Stimulated activated CD4-positive, alpha-beta T cell treated with anti-CD3 and anti-CD28 coated beads, Interleukin-15, amount 100 ng/mL, for 1 hour (primary cell): ENCODE measurements at places on chromosomes 3 and 15.

DNA sequence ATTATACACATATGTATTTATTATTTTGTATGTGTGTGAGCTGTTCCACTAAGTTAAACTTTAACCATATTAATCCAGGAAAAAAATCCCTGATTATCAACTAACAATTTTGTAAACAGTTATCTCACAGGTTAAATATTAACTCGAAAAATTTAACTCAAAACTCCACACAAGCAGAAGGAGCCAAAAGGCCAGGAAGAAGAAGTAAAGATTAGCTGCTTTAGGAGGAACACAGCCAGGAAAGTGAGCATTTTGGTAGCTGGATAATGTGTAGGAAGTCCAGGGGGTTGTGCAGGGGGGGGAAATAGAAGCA is 425.0 kb downstream of the TIGIT start:
- no peak for DNase-seq

- no peak for DNase-seq
Observed at GRCh38 chr3:25214034-25214433, 214.0 kb upstream of the RARB start.

DNA sequence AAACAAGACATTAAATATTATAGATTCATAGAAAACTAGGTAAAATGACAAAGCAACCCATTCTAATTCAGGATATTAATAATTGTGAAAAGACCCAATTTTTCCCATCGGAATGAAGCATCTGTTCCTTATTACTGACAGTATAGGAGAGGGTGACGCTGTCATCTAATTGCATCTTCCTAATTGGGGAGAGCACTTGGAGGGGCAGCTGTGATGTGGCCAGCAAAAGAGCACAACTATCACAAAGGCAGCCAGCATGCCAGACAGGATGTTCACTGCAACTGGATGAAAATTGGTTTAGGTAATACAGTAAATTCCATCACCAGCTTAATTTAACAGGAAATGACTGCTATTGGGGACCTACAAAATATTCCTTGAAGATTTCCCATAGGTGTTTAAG is 21.9 kb upstream of the MINAR1 start:
- no peak for DNase-seq

DNA sequence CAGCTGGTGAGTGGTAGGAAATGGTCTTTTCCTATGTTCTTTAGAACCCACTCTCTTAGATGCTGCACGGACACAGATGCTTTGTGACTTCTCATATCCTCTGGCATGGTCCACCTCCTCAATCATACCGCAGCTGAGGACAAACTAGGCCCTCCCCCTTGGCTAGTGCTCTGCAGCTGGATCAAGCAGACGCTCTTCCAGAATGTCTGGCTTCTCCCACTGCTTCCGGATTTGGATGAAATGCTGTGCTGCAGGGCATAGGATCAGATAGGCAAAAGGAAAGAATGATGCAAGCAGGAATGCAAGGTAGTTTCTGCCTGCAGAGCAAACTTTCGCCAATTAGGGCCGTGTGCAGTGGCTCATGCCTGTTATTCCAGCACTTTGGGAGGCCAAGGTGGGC is 75.7 kb upstream of the SLC4A7 start:
- no peak for DNase-seq

DNA sequence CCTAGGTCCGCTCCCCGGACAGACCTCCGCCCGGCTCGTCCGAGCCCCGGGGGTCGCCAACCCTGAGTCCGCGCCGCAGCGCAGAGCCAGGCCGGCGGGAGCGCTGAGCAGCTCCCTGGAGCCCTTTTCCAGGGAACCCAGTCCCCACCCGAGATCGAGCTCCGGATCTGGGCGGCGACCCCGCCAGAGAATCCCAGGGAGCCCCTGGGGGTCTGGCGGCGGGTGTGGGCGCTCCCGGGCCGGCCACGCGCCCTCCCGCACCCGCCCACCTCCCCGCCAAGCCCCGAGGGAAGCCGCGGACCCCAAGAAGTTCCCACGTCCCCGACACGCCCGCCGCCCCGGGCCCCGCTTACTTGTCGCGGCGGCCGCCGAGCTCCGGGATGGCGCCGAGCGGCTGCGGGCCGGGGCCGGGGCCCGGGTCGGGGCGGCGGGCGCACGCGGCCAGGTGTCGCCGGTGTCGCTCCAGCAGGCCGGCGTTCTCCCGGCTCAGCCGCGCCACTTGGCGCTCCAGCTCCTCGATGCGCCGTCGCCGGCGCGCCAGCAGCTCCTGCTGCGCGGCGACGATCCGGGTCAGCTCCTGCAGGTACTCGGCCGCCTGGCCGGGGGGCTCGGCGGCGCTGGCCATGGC is 137.7 kb downstream of the NUP210 start:
- DNase-seq: peak; percentile 5

GRCh38 chr15:64430000-64430735 is 30.2 kb upstream of the ZNF609 start:
- peak; percentile 6 for DNase-seq

GRCh38 chr3:154952553-154952952 is 127.6 kb upstream of the MME start:
- no peak for DNase-seq

GRCh38 chr3:170740726-170741591 is 129.0 kb downstream of the RPL22L1 start:
- no peak for DNase-seq

- DNase-seq: no peak
Observed at GRCh38 chr3:17745301-17745700, 2.9 kb upstream of the TBC1D5 start.

DNA sequence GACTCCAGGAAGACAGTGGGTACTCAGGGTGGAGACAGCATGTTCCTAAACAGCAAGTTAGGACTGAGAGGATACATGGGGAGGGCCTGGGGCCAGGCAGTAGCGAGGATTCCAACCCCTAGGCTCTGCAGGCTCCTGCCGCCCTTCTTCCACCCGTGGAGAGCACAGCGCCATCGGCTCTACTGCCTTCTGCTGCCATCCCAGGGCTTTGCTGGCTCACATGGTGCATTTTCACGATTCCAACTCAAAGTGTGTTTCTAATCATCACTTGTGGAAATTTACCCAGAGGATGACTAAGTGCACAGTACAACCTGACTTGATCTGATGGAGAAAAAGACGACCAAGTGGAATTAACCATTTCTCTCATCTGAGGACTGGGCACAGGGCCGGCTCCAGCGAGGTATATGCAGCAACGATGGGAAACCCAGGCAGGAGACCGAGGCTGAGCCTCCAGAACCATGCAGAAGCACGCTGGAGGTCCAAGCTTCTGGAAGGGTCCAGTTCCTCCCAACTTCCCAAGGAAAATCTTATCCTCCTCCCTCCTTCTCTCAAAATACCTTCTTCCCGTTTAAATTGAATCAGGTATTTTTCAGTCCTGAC is 104.6 kb downstream of the LRIG1 start:
- no peak for DNase-seq

- DNase-seq: no peak
Observed at GRCh38 chr3:140298569-140299070, 363.6 kb downstream of the CLSTN2 start.

DNA sequence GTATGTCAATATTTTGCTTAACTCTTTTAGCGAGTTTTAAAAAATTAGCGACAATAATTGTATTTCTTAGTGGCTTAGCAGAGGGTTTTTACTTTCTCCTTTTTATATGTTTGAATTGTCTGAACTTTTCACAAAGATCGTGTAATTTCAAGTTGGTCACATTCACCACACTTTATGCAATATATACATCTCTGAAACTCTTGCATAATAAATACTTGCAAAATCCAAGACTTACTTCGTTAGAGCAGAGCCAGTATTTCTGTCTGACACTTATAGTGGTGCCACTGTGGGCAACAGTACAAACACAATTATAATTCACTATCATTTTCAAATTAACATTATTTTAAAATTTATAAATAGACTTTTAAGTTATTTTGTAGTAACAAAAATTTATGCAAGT is 62.0 kb downstream of the SUCNR1 start:
- no peak for DNase-seq

DNA sequence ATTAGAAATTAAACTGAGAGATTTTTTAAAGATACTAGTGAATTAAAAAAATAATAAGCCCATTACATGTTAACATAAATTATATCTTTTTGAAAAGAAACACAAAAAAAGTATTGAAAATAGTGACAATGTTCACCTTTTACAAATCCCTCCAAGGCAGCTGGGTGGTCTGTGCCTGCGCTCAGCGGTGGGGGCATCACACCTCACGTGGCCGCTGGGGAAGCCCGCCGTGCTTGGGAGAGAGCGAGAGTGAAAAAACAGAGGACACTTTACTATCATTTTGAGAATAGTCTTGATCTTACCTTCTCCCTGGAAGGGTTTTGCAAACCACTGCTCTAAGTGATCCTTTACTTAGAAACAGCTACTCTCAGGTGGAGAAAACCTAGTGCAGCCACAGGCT is 76.9 kb downstream of the CRTC3 start:
- no peak for DNase-seq

GRCh38 chr3:112579697-112580096 is 17.9 kb downstream of the SLC35A5 start:
- DNase-seq: no peak

DNA sequence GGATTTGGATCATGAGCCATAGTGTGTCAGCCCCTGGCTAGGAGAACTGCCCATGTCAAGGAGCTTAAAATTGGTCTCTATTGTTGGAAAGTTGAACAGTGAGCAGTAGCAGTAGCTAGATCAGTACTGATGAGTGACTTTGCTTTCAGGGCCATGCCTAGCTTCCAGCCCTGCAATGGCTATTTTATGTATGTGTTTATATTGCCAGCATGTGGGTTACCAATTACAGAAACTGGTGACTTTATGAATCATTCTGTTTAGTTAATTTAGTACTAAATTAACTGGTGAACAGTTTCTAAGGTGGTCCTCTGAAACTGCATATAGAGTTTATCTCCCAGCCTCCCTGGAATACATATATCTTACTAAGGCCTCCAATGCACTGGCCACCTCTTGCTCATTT is 908.1 kb upstream of the ALCAM start:
- DNase-seq: no peak

DNA sequence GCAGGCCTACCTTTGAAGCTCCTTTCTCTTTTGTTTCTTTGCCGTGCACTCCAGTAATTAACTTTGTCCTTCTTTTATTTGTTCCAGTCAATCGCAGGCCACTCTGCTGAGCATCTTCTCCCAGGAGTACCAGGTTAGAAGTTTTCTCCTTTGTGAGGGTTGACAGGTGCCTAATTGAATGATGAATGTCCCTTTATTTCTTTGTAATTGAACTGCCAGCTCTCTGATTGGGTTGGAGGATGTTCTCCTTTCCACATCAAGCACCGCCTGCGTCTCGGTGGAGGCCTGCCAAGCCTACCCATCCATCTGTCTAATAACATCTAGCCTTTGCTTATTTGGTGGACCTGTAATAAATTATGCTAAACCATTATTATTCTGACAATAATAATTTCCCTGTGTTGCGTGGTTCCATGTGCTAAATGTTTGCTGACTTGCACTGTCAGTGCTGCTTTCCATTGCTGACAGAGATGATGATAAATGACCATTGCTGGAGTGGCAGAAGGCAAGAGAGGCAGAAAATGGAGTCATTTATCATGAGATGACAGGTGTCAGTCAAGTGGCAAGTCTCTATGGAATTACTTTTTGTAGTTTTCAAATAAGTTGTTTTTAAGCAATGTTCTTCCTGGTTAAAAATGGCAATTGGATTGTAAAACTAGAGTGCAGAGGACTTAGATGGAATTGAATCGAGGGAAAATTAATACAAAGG is 64.9 kb downstream of the CDIN1 start:
- no peak for DNase-seq

DNA sequence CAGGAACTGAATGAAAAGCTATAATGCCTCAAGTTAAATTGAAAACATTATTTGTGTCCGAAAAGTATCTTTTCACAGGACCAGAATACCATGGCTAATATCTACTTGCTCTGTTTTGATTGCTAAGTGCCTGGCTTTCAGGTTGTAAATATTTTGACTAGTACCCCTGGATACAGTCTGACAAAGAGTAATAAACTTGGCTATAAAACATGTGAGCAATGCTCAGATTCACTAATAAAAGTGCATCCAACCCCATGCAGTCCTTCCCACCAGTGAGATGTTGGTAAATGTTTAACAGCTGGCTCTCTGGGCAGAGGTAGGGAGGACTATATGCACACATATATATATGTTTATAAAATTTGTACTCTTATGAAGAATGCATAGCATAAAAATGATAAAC is 281.8 kb upstream of the TGFBR2 start:
- DNase-seq: no peak

DNA sequence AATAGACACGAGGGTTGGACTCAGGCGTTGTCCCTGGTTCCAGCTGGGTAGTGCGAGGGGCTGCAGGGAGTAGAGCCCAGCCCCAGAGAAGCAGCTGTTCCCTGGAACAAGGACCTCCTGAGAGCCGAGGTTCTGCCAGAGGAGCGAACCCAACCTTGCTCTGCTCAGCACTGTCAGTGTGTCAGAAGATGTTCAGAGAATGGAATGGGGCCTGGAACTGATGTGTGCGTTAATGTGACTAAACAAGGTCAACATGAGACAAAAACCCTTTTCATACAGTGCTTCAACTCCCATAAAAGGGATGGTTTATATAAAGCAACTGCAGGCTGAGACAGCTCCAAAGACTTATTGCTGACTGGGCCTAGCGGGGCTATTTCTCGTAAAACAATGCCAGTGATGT is 35.5 kb upstream of the HACD2 start:
- DNase-seq: no peak

DNA sequence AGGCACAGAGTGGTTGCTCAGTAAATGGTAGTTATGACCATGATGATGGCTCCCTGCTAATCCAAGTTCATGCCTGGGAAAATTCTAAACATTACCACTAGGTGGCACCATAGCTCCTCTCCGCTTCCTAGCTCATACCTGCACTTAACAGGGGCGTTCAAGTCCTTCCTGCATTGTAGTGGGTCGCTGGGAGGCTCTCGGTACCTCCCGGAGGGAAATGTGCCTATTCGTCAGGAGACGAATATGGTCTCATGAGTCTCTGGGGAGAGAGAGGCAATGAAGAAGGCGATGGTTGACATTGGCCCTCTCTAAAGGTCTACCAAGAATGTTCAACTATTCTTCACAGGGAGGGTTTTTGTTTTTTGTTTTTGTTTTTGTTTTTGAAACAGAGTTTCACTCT is 10.9 kb downstream of the MESP1 start:
- peak; percentile 21 for DNase-seq

- DNase-seq: no peak
Observed at GRCh38 chr3:101722394-101723173, 1.8 kb upstream of the CEP97 start.

- no peak for DNase-seq
Observed at GRCh38 chr3:189995129-189995528, 125.6 kb downstream of the P3H2 start.

- DNase-seq: no peak
Observed at GRCh38 chr15:101445562-101446517, 43.7 kb downstream of the PCSK6 start.
